ENCODE measurements at places on chromosomes 4 and X.

DNA sequence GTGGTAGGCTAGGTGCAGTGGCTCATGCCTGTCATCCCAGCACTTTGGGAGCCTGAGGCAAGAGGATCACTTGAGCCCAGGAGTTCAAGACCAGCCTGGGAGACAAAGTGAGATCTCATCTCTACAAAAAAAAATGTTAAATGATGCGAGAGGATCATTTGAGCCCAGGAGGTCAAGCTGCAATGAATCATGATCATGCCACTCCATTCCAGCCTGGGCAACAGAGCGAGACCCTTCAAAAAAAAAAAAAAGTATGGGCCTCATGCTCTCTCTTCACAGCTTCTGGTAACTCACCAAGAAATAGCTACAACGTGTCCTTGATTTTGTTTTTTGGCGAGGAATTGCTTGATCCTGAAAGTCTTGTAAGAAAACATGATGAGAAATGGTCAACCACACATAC, 1.3 kb downstream of the ACE2 start:
- DNase-seq: no peak

- DNase-seq: no peak
These were observed 26.1 kb downstream of the ZFP42 start for GRCh38 chr4:188021548-188022249.

DNA sequence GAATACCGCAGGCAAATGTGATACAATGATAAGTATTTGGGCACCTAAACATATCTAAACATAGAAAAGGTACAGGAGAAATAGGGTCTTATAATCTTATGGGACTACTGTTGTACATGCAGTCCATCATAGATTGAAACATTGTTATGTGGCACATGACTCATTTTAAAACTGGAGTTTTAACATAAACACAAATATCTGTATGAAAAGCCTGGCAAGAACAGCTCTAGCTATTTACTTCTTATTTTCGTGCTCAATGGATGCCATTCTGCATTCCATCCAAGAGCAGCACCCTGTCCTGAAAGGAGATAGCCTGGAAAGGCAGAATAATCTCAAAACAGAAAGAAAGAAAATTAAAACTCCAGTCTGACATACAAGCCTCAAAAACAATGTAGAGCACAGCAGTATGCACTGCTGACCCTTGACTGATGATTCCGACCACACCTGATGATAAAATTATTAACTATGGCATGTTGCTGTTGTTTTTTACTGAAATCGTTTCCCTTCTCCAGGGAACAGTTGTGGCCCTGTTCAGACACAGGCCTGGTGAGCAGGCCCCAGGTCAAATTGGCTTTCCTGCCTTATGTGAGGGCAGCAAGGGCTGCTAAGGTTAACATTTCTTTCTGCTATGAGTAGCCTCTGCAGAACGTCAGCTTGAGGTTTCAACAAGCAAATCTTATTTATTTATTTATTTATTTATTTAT, 152.7 kb downstream of the APBB2 start:
- DNase-seq: no peak

GRCh38 chrX:109378281-109378680, 103.6 kb downstream of the GUCY2F start:
- no peak for DNase-seq

GRCh38 chr4:150974252-150974640, 40.8 kb downstream of the LRBA start:
- no peak for DNase-seq

- DNase-seq: no peak
These were observed 15.7 kb downstream of the PRKX start for GRCh38 chrX:3697701-3698279.

DNA sequence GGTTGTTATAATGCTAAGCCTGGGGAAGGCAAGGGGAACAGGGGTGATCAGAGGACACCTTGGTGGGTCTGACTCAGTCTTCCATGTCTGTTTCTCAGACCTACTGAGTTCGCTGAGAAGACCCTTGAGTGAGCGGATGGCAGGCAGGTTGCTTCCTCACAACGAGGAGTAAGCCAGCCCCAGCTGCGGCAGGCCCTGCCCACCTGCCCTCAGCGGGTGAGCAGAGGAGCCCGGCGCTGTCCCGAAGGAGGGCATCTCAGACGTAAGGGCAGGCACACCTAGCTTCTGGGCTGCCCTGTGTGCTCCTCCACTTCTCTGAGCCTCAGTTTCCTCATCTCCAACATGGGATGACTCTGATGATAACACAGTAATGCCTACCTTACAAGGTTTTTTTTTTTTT, 30.3 kb downstream of the MSX1 start:
- no peak for DNase-seq

DNA sequence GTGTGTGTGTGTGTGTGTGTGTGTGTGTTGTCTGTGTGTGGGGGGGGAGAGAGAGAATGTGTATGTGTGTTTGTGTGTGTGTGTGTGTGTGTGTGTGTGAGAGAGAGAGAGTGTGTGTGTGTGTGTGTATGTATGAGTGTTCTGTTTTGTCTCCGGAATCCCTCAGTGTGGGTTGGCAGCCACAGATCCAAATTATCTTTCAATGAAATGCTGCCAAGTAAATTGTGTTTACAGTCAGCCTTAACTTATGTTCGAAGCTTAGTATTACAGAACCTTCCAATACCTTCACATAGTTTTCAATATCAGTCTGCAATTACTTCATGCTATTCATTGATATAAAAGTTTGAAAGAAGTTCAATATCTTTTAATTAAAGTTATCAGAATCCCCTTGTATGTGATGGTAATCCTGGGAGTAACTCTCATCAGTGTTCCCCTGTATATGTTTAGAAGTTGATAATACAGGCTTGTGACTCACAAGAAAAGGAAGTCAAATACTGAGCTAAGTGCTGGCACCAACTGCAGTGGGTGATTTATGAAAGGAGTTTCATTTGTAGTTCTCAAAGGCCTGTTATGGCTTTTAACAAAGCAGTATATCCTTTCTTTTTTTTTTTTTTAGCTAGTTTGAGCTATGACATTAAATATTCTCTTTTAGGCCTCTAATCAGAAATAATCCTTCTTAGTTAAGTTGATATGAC, 51.6 kb upstream of the HTR2C start:
- DNase-seq: no peak

- DNase-seq: no peak
These were observed 37.8 kb downstream of the FAT4 start for GRCh38 chr4:125352521-125352920.
